ENCODE measurements at places on chromosomes 13 and 19.
A peak's percentile ranks its signal among the peaks of the same experiment; 100 is the strongest.

DNA sequence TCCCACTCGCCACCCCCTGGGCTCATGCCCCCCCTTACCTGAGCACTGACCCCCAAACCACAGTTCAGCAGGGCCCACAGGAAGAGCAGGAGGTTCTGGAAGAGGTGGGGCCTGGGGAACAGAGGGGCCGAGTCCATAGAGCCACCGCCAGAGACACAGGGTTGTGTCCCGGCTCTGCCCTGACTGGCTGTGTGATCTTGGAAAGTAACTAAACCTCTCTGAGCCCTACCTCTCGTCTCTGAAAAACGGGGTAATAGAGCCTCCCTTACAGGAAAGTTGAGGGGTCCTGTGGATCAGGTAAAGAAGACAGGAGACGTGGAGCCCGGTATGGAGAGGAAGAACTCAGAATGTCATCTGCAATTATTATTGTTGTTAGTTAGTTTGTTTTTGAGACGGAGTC lies 2.0 kb downstream of the ADAMTSL5 start:
- DNase-seq, result no peak

DNA sequence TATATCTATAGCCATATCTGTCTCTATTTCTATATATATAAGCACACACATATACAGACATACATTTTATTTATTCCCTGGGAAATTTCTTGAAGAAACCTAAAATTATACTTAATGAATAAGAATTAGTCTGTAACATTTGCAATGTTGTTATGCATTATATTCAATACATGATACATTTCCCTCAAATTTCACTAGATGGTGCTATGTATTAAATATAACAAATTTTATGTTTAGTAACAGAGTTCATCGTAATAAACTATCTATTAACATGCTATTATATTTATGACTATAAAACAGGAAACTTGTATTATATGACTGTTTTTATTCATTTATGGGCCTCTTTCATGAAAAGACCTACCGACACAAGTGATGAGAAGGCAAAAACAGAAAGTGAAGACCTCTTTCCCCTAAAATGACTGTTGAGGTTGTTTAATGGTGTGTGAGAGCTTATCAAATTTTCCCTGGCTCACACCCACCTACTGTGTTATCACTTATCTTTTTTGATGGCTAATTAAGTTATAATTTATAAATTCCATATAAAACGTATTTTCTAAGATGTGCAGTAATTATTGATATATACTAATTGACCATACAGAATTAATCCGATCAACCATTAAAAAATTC lies 881.9 kb downstream of the SLITRK6 start:
- peak; percentile 59 for DNase-seq

- DNase-seq, result no peak
These were observed 64.8 kb upstream of the GPR183 start for GRCh38 chr13:99371956-99372355.

DNA sequence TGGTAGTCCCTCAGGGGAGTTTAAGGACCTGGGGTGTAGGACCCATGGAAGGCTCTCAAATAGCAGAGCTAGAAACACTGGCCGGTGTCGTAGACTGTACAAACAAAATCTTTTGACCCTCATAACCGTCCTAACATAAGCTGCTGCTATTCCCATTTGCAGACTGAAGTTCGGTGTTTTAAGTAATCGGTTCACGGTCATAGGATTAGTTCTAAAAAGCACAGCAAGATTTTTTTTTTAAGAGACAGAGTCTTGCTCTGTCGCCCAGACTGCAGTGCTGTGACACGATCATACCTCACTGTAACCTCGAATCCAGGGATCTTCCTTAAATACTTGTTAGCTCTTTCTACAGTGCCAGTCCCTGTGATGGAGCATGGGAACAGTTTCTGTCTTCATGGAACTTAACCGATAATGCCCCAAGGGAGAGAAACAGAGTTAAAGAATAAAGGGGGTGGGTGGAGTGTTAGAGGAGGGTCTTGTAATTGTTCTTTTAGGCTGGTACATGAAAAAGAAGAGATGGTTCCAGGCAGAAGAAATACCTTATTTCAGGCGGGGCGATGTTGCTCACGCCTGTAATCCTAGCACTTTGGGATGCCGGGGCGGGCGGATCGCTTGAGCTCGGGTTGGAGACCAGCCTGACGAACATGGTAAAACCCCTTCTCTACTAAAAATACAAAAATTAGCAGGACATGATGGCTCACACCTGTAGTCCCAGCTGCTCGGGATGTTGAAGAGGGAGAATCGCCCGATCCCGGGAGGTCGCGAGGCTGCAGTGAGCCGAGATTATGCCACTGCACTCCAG lies 475 bp upstream of the ZC3H4 start:
- DNase-seq, result no peak

DNA sequence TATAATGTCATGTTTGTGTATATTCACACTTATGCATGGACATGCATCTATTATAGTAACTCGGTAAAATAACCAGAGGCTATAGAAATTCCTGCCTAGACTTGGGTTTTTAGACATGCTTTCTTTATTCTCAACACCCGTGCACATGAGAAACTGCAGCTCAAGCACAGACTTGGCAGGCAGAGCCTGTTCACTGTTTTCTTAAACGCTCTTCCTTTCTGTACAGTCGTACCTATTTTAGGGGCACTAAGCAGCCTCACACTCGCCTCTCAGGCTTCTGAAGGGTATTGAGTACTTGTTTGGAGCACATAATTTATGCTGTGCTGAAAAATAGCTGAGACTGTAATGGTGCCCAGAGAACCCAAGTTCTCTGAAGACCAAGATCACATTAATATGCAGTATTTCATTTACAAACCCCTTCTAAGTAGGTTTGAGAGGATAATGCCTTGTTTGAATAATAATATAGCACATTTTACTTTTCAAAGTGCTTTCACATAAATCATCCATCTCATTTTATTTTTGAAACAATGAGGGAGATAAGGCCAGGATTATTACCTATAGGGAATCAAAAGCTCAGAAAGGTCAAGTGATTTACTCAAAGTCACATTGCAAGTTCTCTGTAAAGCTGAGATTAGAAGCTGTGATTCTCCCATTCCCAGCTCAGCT lies 429.9 kb downstream of the SPRY2 start:
- DNase-seq, result no peak

DNA sequence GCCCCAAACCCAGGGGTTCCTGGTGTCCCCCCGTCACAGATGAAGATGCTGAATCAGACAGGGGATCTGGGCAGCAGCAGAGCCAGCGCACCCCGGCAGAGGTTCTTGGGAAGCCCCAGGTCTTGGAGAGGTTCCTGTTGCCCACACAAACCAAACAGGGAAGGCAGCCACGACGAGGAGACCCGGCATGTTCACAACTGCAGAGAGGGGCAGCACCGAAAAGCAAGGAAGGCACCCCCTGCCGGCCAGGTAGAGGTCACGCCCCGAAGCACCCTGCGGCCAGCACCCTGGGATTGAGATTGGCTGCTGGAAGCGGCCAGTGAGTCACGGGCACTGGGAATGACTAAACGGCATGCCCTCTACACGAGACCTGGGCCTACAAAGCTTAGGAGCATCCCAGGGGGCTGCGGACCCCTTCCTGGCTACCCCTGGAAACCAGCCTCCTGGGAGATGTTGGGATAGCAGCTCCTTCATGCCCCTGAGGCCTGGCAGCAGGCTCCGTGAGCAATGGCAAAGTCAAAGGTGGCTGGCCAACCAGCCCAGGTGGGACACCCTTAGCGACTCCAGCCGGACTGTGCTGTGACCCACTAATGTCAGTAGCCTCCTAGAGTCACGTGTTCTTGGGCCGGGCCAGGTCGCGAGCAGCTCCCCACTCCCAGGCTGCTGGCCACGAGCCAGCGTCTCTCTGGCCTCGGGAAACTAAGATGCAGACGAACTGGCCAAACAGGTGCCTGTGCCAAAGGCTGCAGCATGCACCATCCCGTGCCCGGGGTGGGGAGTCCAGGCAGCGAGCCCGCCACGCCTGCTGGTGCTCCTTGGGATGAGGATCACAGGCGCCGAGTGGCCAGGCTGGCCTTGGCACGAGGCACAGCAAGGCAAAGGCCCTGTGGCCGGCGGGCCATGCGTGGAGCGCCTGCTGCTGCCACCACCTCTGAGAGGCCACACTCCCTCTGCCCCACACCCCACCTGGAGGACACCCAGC lies 43.2 kb downstream of the MLLT1 start:
- DNase-seq, result no peak

GRCh38 chr19:40862333-40862732 lies 12.1 kb upstream of the CYP2A6 start:
- DNase-seq, result no peak

GRCh38 chr19:35138305-35138892 lies at the start of gene FXYD1:
Gene FXYD1 (plus strand): TSS chr19:35138824. CDS start chr19:35140080, 1,256 bp downstream.
- no peak for DNase-seq

DNA sequence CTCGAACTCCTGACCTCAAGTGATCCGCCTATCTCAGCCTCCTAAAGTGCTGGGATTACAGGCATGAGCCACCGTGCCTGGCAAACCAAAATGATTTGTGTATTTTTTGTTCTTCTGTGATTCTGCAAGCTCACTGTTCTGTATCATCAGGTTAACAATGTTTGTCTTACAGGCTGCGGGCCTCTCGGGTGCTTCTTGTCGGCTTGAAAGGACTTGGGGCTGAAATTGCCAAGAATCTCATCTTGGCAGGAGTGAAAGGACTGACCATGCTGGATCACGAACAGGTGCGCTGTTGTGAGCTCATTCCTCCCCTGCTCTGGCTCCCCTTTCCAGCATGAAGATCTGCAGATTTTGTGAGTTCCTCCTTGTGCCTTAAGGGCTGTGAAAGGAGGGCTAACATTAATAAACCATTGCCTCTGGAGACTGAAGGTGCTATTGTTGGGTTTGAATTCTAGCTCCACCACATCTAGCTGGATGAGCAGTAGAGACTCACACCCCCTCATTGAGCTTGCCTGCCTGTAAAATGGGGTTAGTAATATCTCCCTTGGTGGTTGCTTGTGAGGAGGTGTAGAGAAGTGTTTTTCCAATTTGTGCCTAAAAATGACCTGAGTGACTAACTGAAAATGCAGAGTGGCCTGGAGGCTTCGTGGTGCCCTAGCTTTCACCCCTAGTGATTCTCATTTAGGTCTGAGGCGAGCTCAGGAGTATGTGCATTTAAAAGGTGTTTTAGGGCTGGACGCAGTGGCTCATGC lies 12.9 kb downstream of the SAE1 start:
- DNase-seq, result no peak

DNA sequence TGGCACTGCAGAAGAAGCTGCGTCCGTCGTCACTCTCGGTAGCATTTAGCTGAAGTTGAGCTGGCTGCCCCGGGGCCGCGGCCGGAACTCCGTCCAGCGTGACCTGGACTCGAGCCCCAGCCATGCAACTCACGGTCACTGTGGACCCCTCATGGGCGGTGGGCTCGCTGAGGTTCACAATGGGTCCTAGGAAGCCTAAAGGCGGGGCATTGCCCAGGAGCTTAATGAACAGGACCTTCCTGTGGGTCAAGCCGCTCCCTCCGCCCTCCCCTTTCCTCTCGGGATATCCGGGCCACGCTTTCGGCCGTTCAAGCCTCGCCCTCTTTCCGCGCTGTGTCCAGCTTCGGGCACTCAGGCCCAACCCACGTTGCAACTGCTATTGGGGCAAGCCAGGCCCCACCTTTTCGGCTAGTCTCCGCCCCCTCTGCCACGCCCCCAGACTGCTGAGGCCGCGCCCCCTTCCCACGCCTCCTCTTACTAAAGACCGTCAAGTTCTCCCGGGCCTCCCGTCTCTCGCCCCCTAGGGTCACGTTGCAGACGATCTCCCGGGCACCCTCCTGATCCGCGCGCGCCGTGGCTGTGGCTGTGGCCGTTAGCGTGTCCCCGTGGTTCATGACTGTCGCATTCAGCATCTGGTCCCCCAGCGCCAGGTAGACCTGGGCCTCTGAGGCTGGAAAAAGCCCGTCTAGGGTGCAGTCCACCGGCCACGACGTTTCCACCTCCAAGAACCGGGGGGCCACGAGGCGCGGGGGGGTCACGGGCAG lies 1.4 kb upstream of the RAVER1 start:
- DNase-seq, result peak; percentile 94

DNA sequence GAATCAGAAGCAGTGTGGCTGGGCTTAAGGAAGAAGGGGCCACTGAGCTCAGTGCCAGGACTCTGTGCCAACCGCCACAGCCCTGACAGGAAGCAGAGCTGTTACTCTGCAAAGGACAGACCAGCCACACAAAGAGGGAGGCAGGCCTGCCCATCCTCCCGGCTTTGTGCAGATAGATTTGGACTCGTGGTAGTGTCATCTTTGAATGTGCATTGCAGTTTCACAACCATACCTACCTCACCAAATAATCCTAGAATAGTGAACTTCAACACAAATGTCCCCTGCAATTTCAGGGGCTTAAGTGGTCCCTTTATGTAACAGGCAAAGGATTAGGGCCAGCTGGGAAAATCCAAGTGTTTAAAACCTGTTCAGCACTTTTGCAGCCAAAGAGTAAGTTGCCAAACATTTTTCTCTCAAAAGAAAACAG lies 55.1 kb upstream of the CLDN10 start:
- peak; percentile 21 for DNase-seq

- DNase-seq, result no peak
These were observed 777.2 kb downstream of the UQCRFS1 start for GRCh38 chr19:28435551-28436271.

GRCh38 chr19:8506402-8506957 lies 4.0 kb upstream of the PRAM1 start:
- no peak for DNase-seq

GRCh38 chr19:50482271-50482855 lies 5.7 kb upstream of the GARIN5A start:
- no peak for DNase-seq

- DNase-seq, result peak; percentile 97
These were observed 21.0 kb upstream of the GDF15 start for GRCh38 chr19:18364826-18365528.

All from SK-MEL-5 (cell line).